AG04449 (cell line): ENCODE measurements at places on chromosomes 11 and 22.

DNA sequence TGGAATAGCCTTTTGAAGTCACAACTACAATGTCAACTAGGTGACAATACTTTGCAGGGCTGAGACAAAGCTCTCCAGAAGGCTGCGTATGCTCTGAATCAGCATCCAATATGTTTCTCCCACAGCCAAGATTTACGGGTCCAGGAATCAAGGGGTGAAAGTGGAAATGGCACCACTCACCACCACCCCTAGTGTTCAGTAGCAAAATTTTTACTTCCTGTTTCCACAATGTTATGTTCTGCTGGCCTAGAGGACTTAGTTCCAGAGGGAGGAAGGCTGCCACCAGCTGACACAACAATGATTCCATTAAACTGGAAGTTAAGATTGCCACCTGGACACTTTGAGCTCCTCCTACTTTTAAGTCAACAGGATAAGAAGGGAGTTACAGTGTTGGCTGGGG is 68.5 kb upstream of the MPEG1 start:
- DNase-seq, result no peak

DNA sequence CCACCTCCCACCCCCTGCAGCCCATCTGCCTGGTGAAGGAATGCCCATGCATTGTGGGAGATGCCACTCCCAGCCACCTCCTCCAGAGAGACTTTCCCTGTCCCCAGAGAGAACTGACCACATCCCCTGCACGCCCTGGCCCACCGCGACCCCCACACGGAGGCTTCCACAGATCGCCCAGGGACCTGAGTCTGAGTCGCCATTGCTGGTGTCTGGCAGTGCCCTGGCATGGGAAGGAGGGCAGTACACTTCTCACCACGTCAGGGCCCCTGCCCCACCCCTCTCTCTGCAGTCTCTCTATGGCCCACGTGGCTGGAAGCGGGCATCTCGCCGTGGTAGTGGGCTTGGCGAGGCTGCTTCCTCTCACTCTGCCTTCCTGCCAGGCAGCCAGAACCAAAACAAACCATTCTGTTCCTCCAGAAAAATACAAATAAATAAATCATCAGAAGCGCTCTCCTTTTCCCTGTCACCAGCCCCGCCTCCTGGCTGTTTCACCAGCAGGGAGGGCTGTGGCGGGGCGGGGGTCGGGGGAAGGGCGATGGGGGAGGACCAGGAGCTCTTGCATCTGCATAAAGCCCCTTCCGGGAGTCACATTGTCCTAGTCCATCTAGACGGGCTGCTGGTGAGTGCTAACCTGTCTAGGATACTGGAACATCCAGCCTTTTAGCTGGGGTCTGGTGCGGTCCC is 20.9 kb downstream of the SHISAL1 start:
- DNase-seq, result no peak

- no peak for DNase-seq
Measured at GRCh38 chr22:46892866-46893265, 130.4 kb downstream of the TBC1D22A start.

DNA sequence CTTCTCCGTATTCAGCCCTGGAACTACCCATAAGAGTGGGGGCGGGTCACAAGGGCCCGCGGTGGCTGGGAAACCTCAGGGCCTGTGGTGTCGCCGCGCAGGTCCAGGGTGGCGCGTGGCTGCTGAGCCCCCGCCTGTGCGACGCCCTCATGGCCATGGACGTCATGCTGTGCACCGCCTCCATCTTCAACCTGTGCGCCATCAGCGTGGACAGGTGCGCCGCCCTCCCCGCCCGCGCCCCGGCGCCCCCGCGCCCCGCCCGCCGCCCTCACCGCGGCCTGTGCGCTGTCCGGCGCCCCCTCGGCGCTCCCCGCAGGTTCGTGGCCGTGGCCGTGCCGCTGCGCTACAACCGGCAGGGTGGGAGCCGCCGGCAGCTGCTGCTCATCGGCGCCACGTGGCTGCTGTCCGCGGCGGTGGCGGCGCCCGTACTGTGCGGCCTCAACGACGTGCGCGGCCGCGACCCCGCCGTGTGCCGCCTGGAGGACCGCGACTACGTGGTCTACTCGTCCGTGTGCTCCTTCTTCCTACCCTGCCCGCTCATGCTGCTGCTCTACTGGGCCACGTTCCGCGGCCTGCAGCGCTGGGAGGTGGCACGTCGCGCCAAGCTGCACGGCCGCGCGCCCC is 2.4 kb downstream of the DRD4 start:
- DNase-seq, result no peak

- no peak for DNase-seq
Measured at GRCh38 chr11:76169473-76169896, 36.8 kb downstream of the WNT11 start.

DNA sequence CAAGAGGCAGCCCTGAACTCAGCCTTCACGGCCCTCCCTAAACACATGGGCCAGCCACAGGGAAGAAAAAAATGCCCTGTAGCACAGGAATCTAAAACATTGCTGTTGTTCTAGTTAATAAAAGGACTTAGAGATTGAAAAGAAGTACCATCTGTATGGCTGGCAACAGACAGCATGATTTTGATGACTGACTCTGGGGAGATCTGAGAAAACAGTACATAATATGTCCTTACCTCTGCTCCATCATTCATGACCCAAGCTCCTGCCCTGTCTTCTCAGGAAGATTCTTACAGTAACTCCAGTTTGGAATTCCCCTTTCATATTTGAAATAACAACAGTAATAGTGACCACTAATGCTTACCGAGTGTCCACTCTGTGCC is 244.2 kb downstream of the ETS1 start:
- DNase-seq, result no peak

GRCh38 chr11:11027288-11027687 is 169.4 kb upstream of the ZBED5 start:
- peak; percentile 59 for DNase-seq

GRCh38 chr11:118984825-118985224 is 13.1 kb upstream of the CENATAC start:
- no peak for DNase-seq

GRCh38 chr11:130369141-130369691 is 54.5 kb upstream of the ZBTB44 start:
- no peak for DNase-seq

- DNase-seq, result peak; percentile 93
Measured at GRCh38 chr11:94933223-94934130, 39.9 kb downstream of the CWC15 start.

DNA sequence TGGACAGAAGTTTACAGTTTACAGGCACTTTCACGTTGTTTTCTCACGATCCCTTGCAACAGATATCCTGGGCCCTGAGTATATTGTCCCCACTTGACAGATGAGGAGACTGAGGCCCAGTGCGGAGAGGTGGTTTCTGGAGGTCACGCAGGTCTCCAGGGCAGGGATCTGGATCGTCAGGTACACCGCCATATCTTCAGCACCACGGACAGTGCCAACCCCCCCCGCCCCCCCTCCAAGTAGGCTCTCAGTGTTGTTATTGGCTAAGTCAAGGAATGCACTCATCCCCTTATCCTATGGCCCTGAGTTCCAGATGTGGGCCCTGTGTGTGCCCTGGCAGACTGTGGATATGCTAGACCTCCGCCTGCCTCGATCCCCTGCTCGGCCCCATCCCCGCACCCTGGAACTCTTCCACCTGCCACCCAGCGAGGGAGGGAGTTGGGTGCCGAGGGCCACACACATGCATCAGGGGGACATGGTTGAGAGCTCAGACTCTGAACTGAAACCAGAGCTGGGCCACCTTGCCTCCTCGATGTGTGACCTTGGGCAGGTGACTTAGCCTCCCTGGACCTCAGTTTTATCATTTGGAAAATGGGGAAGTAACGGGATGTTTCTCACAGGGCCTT is 37.5 kb downstream of the MPPED1 start:
- no peak for DNase-seq

GRCh38 chr22:37823134-37823985 is at the start of gene GALR3:
TSS of gene GALR3 (plus strand) at chr22:37823382. CDS start at chr22:37823407, 25 bp downstream.
- no peak for DNase-seq

DNA sequence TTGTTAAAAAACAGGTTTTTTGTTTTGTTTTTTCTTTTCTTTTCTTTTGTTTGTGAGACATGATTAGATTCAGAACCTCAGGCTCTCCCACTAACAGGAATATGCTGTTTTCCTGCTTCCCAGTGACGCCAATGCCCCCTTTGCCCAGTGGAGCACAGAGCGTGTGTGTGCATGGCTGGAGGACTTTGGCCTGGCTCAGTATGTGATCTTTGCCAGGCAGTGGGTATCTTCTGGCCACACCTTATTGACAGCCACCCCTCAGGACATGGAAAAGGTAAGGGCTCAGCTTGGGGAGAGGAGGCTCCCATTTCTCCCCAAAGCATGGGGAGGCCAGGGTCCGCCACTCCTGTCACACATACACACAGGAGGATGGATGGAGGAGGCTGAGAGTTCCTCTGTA is 25.0 kb downstream of the CYB5R2 start:
- DNase-seq, result no peak

DNA sequence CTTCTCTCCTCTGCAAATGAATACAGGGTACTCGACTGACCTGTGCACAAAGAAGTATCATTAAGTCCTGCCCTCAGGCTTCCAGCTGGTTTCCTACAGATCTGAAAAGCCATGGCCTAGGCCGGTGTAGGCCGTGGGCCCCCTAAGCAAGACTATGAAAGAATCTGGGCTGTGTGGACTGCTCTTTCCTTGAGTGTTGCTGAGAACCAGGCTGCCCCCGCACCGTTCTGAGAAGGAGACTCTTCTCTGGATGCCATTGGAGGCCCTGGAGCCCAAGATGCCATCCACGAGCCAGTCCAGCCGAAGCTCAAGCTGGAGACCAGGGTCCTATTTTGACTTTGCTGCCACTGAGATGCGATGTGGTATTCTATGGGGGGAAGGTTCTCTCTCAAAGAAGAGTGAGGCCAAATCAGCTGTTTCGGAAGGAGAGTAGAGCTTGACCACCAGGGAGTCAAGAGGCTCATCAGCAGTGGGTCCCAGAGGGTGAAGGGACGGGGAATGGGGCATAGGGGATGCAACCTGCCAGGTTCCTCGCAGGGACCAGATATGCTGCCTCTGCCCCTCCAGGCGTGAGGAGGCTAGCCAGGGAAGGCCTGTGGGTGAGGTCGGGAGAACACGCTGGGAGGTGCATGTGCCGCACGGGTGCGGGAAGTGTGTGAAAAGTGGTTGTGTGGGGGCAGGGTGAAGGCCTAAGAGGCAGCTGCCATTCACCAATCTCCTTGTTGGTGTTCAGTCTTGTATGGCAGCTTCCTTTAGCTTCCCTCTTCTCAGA is 96.4 kb upstream of the B3GAT1 start:
- no peak for DNase-seq

- DNase-seq, result no peak
Measured at GRCh38 chr11:12274056-12274455, 103.3 kb upstream of the PARVA start.

GRCh38 chr11:2446590-2447252 is 1.9 kb downstream of the KCNQ1 start:
- no peak for DNase-seq

DNA sequence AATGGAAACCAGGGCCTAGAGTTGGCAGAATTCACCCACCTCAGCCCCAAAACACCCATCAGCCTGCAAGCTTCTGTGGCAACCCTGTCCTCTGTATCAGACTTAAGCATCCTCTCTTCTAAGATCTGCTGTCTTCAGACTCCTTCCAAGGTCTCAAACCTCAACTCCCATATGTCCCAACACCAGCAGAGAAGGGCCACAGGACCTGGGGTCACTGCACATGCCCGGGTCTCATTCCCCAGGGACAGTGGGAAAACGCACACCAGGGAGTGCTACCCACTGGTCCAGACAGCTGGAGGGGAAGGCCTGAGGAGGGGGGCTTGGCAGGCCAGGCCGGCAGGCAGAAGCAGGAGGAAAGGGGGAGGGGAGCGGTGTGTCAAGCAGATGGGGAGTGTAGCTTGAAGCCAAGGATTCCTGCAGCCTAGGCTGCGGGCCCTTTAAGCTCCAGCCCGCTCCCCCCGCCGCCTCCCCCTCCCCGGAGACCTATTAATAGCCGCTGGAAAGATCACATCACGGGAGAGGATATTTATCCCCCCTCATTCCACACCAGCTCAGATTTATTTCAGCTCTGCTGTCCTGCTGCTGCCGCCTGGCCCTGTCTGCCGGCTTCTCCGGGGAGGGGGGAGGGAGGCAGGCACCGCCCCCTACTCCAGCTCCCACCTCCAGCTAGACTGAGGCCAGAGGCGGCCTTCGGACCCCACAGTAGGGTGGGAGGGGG is 16.7 kb downstream of the BCL9L start:
- no peak for DNase-seq

- no peak for DNase-seq
Measured at GRCh38 chr11:45502226-45502545, 163.2 kb downstream of the CHST1 start.

- no peak for DNase-seq
Measured at GRCh38 chr11:67265633-67266448, 432 bp upstream of the GRK2 start.

DNA sequence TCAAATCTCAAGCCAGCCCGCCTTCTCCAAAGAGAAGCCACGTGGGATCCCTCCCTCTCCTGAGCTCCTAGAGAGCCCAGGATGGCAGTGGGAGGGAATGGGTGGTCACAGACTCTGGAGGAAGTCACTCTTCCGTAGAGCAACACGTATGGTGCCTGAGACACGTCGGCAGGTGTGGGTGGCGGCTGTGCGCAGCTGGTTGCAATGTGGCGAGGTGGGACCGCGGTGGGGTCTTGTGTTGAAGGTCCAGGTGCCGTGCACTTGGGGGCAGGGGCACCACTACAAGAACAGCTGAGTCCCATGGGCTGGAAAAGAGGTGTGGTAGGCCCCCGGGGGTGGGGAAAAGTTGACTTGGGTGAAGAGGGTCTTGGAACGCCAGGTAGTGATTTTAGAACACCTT is 13.4 kb upstream of the CCND1 start:
- no peak for DNase-seq

DNA sequence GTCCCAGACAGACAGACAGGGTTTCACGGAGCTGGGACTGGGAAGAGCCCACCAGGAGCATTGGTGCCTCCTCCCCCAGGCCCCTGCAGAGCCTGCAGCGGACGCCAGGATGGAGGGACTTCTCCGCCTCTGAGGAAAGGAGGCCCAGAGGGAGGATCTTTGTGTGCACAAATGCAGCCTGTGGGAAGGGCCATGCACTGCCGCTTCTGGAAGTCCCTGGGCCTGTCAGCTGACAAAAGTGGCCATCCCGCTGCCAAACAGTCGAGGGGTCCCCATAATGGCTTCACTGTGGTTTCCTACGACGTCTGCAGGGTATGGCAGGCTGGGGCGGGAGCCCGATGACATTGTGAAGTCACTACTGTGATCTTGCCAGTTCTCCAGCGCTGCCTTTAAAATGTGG is 73.8 kb downstream of the TP53I11 start:
- DNase-seq, result no peak

DNA sequence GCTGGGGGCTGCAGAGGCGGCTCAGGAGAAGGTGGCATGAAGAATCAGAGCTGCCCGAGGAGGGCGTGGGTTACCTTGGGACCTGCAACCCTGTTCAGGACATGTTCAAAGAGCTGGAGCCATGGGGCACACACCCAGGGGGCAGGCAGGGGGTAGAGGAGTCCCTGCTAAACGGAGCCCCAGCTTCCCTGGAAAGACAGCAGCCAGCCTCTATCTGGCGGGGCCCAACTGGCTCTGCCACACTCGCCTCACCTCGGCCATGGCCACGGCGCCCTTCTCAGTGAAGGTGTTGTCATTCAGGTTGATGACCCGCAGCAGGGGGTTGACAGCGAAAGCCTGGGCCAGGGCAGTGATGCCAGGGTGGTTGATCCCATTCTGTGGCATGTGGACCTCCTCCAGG is 17.0 kb upstream of the CHADL start:
- DNase-seq, result no peak
